ENCODE measurements at places on chromosomes 16 and 17.

DNA sequence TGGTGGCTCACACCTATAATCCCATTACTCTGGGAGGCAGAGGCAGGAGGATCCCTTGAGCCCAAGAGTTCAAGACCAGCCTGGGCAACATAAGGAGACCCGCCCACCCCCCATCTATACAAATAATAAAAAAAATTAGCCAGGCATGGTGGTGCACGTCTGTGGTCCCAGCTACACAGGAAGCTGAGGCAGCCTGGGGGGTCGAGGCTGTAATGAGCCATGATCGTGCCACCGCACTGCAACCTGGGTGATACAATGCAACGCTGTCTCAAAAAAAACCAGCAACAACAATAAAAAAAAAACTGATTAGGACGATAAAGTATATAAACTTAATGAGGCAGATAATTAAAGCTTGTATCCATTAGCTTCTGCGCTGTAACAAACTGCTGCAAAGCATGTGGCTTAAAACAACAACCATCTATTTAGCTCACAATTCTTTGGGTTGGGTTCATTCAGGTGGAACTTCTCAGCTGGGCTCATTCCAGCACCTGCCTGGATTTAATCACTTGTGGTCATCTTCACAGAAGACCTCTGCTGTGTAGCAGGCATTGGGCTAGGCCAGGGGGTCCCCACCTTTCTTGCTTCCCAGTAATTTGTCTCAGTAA is 45.8 kb downstream of the LCMT1 start:
- H3K36me3 ChIP-seq = peaks cover 26% of the 10 kb centered on the region
- peaks cover 11% of the 10 kb centered on the region for H3K4me1 ChIP-seq
- no peak for DNase-seq

DNA sequence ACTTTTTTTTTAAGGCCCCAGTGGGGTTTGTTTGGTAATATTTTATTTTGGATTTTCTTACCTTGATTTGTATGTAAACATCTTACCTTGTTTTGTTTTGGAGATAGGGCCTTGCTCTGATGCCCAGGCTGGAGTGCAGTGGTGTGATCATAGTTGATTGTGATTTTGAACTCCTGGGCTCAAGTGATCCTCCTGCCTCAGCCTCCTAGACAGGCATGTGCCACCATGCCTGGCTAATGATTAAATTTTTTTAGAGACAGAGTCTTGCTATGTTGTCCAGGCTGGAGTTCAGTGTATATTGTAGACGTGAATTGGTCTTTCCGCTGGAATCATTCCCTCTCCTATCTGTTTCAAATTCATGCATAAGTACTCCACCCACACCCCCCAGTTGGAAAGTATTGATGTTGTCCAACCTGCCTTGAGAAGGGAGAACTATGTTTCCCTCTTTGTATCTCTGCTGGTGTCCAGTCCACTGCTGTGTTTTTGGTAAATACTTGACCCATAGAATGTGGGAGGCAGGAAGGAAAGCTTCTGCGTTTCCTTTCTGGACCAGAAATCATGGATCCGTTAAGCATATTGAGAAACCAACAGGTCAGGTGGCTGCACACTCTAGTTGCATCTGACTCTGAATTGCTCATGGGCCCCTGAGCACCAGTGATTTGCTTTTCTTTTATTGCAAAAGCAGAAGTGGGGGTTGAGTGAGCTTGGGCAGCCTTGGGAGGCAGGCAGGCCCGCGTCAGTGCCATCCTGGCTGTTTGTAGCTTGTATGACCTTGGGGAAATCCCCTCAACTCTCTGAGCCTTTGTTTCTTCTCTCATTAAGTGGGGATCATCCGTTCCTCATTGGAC is 25.0 kb downstream of the RMI2 start:
- H3K36me3 ChIP-seq = no peaks in the 10 kb centered on the region
- H3K27me3 ChIP-seq = peaks cover 10% of the 10 kb centered on the region
- H3K4me3 ChIP-seq = no peak overlapping the region

DNA sequence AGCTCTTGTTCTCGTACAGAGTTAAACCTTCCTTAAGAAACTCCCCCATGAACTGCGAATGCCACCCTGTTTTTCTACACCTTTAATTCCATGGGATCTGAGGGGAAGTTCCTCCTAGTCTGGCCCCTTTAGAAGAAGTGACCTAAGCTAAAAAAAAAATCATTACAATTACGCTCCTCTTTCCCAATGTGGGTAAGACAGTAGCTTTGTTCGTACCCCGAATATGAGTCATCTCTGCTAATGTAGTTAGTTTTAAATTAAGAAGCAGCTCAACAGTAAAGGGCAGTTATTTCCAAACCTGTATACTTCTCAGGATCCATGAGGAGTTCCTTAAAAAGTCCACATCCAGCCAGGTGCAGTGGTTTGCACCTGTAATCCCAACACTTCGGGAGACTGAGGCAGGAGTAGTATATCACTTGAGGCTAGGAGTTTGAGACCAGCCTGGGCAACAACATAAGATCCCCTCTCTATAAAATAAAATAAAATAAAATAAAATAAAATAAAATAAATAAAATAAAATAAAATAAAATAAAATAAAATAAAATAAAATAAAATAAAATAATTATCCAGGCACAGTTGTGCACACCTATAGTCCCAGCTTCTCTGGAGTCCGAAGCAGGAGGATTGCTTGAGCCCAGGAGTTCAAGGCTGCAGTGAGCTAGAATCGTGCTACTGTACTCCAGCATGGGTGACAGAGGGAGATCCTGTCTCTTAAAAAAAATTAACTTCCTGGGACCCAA is 26.1 kb downstream of the RCVRN start:
- no peaks in the 10 kb centered on the region for H3K27me3 ChIP-seq
- H3K4me1 ChIP-seq = no peaks in the 10 kb centered on the region

DNA sequence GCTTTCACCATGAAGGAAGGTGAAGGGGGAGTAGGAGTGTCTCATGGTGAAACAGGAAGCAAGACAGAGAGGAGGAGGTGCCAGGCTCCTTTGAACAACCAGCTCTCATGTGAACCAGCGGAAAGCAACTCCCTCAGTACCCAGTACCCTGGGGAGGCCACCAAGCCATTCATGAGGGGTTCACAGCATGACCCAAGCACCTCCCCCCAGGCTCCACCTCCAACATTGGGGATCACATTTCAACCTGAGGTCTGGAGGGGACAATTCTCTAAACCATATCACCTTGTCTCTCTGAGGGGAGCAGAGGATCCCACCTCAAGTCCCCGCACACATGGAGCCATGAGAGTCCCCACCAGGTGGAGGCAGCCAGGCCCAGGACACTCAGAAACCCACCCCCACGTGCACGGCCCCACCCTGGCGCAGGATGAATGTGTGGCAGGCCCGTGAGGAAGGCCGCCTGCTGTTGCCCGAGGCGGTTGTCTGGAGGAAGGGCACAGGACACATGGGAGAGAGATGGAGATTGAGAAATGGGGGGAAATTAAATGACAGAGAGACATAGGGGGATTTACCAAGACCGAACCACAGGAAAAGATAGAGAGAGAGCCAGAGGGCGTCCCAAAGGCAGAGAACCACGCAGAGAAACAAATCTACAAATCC is 85.9 kb downstream of the TMEM132E start:
- no peak overlapping the region for H3K4me3 ChIP-seq
- no peak overlapping the region for H3K27ac ChIP-seq
- H3K4me1 ChIP-seq = no peaks in the 10 kb centered on the region
- H3K27me3 ChIP-seq = peaks cover 2% of the 10 kb centered on the region
- no peaks in the 10 kb centered on the region for H3K36me3 ChIP-seq

- peaks cover 56% of the 10 kb centered on the region for H3K36me3 ChIP-seq
- H3K4me3 ChIP-seq = no peak overlapping the region
- H3K4me1 ChIP-seq = no peaks in the 10 kb centered on the region
- no peak for DNase-seq
- H3K27ac ChIP-seq = no peak overlapping the region
- H3K27me3 ChIP-seq = no peaks in the 10 kb centered on the region
These were observed 15.4 kb downstream of the SCO1 start for GRCh38 chr17:10681866-10682446.

GRCh38 chr16:66382966-66383299 is 16.4 kb downstream of the CDH5 start:
- H3K4me1 ChIP-seq = no peaks in the 10 kb centered on the region
- H3K36me3 ChIP-seq = no peaks in the 10 kb centered on the region
- no peak overlapping the region for H3K27ac ChIP-seq
- no peak for DNase-seq

GRCh38 chr17:58215685-58216084 is 3.4 kb downstream of the MKS1 start:
- H3K36me3 ChIP-seq = peaks cover 11% of the 10 kb centered on the region
- DNase-seq = no peak
- no peak overlapping the region for H3K27ac ChIP-seq
- no peaks in the 10 kb centered on the region for H3K27me3 ChIP-seq
- H3K4me1 ChIP-seq = peaks cover 26% of the 10 kb centered on the region

DNA sequence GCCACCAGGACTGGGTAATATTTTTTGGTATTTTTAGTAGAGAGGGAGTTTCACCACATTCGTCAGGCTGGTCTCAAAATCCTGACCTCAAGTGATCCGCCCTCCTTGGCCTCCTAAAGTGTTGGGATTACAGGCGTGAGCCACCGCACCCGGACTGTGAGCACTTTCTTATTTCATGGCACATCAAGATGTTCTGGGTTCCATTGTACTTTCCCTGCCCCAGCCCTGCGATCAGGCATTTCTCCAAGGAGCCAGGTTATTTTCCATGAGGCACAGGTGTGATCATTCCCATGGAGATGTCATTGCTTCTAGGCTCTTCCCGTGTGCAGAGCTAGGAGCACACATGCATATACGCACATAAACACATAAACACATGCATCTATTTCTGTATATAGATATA is 2.6 kb upstream of the ANKRD40CL start:
- H3K27me3 ChIP-seq = peaks cover 10% of the 10 kb centered on the region
- H3K36me3 ChIP-seq = no peaks in the 10 kb centered on the region
- no peak for DNase-seq
- no peak overlapping the region for H3K27ac ChIP-seq
- no peaks in the 10 kb centered on the region for H3K4me1 ChIP-seq
- H3K4me3 ChIP-seq = no peak overlapping the region

DNA sequence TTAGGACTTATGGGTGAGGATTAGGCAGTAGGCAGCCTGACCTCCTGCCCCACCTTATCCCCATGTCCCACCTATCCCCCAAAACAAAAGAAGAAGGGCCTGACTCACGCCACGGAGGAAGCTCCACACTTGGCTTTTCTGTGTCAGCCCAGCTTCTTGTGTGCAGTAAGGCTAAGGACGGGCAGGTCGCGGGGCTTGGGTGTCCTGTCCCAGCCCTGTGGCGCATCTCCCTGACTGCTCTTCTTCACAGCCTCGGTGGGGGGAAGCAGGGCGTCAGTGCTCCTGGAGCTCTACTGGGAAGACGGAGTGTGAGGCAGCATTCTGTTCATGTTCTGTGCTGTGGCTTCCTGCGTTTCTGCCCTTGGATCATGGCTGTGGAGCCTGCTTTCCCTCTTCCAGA is 34.6 kb upstream of the ALDH3A2 start:
- H3K27ac ChIP-seq = no peak overlapping the region
- H3K27me3 ChIP-seq = no peaks in the 10 kb centered on the region
- H3K36me3 ChIP-seq = no peaks in the 10 kb centered on the region
- no peaks in the 10 kb centered on the region for H3K4me1 ChIP-seq
- no peak overlapping the region for H3K4me3 ChIP-seq

DNA sequence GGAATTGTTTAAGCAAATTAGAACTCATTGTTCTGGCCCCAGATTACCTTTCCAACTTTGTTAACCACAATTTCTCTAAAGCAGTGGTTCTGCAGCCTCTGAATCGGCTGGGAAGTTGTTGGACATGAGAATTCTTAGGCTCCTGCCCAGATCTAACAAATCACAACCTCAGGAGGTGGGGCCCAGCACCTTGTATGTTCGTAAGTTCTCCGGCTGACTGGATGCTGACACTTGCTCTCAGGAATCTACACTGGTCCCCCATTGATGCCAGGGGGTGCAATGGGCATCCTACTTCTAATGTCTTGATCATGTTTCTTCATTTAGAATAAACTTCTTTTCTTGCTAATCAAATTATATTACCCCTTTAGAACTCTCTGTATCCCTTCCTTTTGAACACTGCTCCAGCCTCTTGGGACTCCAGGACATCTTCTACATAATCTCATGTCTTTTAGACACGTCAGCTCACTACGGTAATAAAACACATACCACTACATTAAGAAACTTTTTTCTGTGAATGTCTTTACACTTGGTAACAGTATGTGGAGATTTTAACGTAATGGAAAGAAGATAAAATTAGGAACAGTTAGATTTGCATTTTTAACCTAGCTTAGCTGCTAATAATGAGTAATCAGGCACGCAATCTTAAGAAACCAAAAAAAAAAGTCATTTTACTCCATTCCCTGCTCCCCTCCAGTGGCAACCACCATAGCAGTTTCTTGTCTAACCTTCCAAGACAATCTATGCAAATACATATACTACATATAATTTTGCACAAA is 143.2 kb downstream of the ITFG1 start:
- H3K4me1 ChIP-seq = no peaks in the 10 kb centered on the region
- peaks cover 1% of the 10 kb centered on the region for H3K36me3 ChIP-seq
- no peaks in the 10 kb centered on the region for H3K27me3 ChIP-seq
- H3K4me3 ChIP-seq = no peak overlapping the region

- H3K36me3 ChIP-seq = no peaks in the 10 kb centered on the region
- H3K27me3 ChIP-seq = peaks cover 2% of the 10 kb centered on the region
- H3K27ac ChIP-seq = no peak overlapping the region
- no peak overlapping the region for H3K4me3 ChIP-seq
These were observed 178.3 kb downstream of the SOX9 start for GRCh38 chr17:72299100-72299499.

DNA sequence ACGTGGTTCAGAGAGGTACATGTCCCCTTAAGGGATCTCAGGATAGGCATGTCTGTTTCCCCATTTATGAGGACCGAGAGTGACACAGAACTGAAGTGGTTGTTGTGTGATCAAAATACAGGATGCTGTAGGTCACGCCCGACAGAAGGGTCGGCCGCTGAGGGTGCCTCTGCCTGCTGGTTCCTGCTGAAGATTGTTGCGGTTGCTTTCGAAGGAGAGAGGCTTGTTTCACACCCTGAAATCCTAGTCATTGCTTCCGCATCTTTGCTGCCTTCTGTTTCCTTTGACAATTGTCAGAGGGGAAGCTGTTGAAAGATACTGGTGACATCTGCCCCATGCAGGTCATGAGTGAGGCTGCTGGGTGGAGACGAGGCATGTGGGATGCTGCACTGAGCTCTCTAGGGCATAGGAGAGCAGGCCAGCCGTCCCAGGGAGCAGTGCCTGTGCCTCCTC is 3.8 kb upstream of the NAT9 start:
- H3K27ac ChIP-seq = peak overlapping the region; percentile 98
- peaks cover 77% of the 10 kb centered on the region for H3K4me1 ChIP-seq
- DNase-seq = peak; percentile 71
- H3K36me3 ChIP-seq = peaks cover 20% of the 10 kb centered on the region
- H3K27me3 ChIP-seq = no peaks in the 10 kb centered on the region

- no peak for DNase-seq
- H3K4me3 ChIP-seq = peak overlapping the region; percentile 83
- H3K27me3 ChIP-seq = peaks cover 2% of the 10 kb centered on the region
- H3K27ac ChIP-seq = peak overlapping the region; percentile 79
These were observed 963 bp downstream of the COPRS start for GRCh38 chr17:31857920-31858641.

All from activated T-helper 1 cell treated with anti-CD3 and anti-CD28 coated beads, Interleukin-12 subunit alpha, Interleukin-12 subunit beta, Interleukin-2, Interleukin-4 antibody, amounts not matched to agents 30 ng/mL and 10 ng/mL and 1 ng/mL, durations not matched to agents 14 hours and 24 hours and 36 hours (primary cell).